Lung microvascular endothelial cell (primary cell): ENCODE measurements at places on chromosomes 11 and 22. TPM values are rescaled to one million over a fixed set of nuclear protein-coding genes. Genes with fewer than 3 reads are reported as not detected.
A peak's percentile ranks its signal among the peaks of the same experiment; 100 is the strongest.

- DNase-seq = no peak
These were observed 5.1 kb downstream of the VSIG10L2 start for GRCh38 chr11:125950696-125951651.

DNA sequence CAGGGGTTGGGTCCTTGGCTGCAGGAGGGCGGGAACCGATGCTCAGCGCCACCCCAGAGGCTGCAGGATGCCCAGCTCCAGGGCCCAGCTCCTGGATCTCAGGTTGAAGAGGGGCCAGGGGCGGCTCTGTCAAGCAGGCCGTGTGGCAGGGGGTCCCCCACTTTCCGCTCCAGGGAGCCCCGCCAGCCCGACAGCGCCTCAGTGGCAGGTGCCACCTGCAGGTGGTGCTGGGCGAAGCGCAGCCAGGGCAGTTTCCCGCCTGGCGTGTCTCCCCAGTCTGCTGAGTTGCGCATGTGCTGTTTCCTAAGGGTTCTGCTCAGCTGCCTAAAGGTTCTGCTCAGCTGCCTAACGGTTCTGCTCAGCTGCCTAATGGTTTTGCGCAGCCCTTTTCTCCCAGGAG is 442.1 kb downstream of the POTEH start:
- DNase-seq = no peak

GRCh38 chr11:6298605-6299004 is 21.7 kb downstream of the CAVIN3 start:
- peak; percentile 67 for DNase-seq

DNA sequence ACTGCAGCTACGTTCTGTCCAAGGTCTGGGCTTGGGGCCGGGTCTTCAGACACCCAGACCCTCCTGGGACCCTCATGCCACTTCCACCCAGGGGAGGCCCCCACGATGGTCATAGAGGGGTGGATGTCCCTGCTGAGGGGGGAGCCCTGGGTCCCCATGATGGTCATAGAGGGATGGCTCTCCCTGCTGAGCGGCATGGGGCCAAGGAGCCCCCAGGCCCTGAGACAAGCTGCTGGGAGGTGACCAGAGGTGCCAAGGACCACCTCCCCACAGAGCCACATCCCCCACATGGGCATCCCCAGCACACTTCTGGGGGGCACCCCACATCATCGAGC is 7.2 kb downstream of the MUC5B start:
- DNase-seq = no peak

DNA sequence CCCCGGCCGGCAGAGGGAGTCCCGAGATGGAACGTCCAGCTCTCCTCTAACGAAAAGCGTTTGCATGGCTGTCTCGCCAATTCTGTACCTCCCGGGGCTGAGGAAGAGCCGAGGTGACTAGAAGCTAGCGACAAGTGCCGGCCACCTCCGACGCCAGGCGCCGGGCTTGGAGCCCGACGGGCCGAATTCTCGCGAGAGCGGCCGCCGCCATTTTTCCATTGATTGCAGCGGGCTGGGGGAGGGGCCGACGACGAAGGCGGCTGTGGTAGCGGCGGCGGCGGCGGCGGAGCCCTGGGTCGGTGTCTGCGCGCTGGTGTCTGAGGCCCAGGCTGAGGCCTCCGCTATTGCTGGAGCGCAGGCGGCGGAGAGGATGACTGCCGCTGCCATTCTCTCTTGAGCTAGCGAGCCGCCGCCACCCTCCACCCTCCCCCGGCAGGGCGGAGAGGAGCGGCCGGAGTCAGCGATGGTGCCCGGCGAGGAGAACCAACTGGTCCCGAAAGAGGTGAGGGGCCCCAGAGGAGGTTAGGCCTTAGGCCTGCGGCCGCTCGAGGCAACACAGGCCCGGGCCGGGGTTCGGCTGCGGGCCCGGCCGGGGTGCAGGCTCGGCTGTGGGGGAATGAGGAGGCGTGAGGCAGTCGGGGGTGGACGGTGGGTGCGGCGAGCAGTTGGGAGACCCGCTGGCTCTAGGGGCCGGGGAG is at the start of gene USP47:
TSS of gene USP47 (plus strand) at position 250 of the 698 bp plus-strand sequence. CDS start at position 464, 214 bp downstream.
- peak; percentile 88 for DNase-seq

DNA sequence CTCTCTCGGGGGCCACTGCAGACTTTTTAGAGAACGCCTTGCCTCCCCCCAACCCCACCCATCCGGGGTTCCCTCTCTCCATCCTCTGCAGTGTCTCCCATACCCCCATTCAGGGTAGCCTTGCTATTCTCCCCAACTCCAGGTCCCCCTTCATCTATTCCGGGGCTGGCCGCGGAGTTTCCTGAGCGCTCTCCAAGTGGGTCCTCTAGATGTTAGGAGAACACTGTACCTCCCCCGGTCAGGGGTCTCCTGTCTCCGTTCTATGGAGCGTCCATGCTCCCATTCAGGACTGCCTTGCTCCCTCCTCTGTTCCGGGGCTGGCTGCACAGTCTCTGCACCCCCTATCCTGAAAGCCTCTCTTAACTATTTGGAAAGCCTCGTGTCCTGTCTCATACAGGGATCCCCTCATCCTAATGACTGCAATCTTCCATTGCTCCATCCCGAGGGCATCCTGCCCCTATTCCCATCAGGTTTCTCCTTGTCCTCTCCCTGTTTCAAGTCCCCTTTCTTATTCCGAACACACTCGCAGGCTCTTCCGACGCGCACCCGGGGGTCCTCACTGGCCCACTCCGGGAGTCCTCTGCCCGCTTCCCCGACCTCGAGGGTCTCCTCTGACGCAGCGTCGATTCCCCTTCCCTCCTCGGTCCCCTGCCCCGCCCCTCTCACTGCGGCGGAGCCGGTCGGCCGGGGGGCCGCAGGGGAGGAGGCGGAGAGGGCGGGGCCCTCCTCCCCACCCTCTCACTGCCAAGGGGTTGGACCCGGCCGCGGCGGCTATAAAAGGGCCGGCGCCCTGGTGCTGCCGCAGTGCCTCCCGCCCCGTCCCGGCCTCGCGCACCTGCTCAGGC is at the start of gene NEFH:
TSS of gene NEFH (plus strand) at position 802 of the 845 bp plus-strand sequence. CDS start 45 bp downstream, outside the sequence.
- no peak for DNase-seq

- DNase-seq = no peak
These were observed 599 bp upstream of the PPP2R1B start for GRCh38 chr11:111766834-111767142.

DNA sequence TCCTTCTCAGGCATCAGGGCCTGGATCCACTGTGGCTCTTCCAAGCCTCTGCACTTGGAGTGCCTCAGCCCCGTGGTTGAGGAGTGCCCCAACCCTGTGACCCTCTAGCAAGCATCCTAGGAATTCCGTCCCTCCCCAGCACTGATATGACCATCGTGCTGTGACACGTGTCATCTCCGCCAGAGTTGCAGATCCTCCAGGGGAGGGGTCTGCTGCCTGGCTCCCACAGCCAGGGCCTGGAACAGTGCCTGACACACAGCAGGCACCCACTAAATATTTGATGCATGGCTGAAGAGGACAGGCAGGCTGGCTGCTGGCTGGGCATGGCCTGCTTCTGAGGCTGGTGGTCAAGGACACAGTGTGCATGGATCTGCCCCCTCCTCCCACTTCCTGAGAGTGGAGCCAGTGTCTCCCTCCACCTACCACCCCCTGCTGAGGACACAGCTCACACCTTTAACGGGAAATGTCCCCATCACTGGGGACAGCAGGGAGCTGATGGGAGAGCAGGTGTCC is 1.7 kb upstream of the CD81 start:
- no peak for DNase-seq

- DNase-seq = no peak
These were observed 398 bp upstream of the ATG16L2 start for GRCh38 chr11:72813740-72814285.

DNA sequence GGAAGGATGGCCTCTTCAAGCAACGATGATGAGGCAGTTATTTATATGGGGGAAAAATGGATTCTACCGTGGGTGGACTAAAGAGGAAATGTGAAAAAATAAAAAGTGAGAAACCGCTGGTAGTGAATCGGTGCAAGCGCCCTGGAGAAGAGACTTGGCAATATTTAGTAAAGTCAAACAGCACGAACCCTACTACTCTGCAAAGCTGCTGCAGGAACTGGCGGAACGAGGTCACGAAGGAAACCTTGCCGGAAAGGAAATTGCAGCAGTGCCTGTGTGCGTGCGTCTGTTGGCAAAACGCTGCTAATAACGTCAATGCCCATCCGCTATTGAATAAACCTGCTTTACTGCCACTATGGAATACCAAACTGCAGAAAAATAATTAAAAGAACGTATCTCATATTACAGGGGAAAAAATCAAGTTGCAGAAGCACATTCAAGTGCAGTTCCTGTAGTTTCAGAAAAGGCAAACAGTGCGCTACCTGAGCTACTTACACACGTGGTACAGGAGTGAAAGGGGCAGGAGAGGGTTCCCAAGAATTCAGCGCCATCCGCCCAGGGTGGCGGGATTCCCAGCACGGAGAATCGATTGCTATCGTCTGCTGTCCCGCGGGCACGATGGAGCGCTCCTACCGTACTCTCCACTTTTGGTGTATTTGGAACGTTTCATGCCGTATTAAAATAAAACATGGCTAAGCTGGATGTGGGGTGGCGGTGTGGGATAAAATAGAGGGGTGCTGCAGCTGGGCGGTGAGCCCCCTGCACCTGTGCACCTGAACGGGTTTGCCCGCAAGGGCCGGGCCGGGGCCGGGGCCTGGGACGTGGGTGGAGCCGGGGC is 585 bp upstream of the NADSYN1 start:
- peak; percentile 88 for DNase-seq

DNA sequence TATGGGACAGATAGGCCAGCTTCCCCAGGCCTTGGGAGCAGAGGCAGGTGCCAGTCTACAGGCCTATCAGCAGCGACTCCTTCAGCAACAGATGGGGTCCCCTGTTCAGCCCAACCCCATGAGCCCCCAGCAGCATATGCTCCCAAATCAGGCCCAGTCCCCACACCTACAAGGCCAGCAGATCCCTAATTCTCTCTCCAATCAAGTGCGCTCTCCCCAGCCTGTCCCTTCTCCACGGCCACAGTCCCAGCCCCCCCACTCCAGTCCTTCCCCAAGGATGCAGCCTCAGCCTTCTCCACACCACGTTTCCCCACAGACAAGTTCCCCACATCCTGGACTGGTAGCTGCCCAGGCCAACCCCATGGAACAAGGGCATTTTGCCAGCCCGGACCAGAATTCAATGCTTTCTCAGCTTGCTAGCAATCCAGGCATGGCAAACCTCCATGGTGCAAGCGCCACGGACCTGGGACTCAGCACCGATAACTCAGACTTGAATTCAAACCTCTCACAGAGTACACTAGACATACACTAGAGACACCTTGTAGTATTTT is 26.6 kb upstream of the L3MBTL2 start:
- no peak for DNase-seq

DNA sequence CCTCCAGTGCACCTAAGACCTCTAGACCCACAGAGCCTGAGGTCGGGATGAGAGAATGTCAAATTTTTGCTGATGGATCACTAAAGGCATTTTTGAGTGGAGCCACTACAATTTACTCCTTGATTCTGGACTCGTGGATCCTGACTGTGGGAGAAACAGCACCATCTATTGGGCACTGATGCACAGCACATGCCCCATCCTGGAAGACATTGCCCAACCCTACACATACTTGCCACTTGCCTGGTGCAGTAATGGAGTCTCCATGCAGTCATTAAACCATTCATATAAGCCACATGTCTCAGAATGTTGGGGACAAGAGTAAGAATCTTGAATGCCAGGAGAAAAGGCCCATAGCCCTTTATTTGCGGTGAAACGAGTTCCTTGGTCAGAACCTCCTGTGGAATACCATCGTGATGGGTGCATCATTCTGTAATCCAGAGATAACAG is 103.9 kb downstream of the GGTLC2 start:
- peak; percentile 55 for DNase-seq

DNA sequence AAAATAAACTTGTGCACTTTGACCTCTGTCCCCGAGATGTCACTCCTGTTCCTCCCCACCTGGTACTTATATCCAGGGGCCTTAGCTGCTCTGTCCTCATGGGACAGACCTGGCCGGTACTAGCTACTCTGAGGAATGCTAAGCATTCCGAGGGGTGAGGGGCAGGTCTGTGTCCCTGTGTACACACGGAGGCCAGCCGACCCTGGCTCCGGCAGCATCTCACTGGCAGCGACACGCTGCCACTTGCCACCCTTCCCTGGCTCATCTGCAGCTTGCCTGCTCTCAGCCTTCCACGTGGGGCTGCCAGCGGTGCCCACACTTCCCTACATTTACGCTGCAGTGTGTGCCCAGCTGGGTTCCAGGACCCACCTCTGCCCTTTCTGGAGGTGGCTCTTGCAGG is 21.6 kb upstream of the TEF start:
- no peak for DNase-seq

GRCh38 chr11:7944123-7944522 is 2.6 kb upstream of the OR10A3 start:
- DNase-seq = no peak

DNA sequence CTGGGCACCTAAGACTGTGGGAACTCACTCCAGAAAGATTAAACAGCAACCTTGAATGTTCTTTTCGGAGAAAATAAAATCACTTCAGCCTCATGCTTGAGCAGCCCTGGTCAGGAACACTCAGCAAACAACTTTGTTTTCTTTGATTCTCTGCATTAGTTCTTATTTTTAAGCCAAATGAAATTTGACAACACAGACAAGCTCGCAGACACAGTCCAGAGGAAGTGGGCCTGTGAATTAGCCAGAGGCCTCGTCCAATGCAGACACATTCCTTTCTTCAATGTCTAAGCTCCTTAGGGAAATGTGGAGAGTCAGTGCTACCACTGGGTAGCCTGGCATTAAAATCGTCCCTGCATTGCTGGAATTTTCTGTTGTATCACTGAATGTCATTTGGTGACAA is 62.9 kb upstream of the CSNK2A3 start:
- DNase-seq = no peak

DNA sequence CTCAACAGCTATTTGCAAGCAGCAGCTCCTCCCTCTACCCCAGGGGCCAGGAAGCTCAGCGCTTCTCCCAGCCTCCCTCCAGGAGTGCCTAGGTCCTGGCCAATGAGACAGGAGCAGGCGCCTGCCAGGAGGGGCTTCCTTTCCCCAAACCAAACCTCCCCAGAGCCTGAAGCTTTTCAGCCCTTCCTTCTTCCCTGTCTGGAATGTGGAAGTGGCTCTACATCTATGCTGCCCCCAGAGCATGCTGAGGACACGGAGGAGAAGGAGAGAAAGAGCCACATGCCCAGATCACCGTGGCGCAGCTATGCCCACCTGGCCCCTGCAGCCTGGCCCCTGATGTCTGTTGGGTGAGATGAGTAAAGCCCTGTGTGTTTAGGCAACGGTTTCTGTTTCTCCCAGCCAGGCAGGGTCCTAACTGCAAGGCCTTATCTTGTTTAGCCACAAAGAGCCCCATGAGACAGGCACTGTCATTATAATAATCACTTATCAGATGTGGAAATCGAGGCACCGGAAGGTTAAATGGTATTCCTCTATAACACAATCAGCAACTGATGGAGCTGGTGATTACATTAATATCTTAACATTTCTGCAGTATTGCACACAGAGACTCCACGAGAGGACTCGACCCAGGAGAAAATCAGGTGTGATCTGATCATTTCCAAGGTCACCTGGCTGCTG is 315.8 kb downstream of the CTTN start:
- DNase-seq = no peak

The UBQLN3 gene
- total RNA-seq = not detected in 2 replicates

The APOA4 gene
- not detected in 2 replicates for total RNA-seq

The TRIM51 gene
- total RNA-seq = not detected in 2 replicates

The GGTLC3 gene
- not detected in 2 replicates for total RNA-seq

The MUC2 gene
- not detected in 2 replicates for total RNA-seq

The INS gene
- total RNA-seq = not detected in 2 replicates
